Osteocyte (in vitro differentiated cells): ENCODE measurements at places on chromosomes 4 and X. TPM values are rescaled to one million over a fixed set of nuclear protein-coding genes. Genes with fewer than 3 reads are reported as not detected.
A peak's percentile ranks its signal among the peaks of the same experiment; 100 is the strongest.

GRCh38 chrX:68762766-68763165, 66.1 kb upstream of the EFNB1 start:
- no peaks in the 10 kb centered on the region for H3K36me3 ChIP-seq
- DNase-seq = no peak
- no peaks in the 10 kb centered on the region for H3K4me1 ChIP-seq
- peaks cover 5% of the 10 kb centered on the region for H3K27me3 ChIP-seq
- no peak overlapping the region for H3K27ac ChIP-seq

Gene MAP7D2
- 0.10 and 0.11 TPM in 2 replicates for total RNA-seq

DNA sequence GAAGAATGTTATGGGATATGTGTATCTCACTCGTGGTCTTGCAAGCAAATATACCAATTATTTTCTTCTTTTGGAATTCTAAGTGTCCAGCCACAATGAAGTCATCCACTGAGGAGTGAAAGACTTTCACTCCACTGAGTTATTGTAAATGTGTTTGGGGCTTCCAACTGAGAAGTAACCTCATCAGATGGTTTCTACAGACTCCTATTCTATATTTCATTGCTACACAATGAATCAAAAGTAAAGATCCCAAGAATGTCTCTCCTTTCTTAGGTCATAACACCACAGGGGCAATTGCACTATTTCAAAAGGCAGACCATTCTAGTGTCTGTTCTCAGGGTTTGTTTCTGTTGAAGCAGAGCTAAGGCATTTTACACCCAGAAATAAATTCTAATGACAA, 12.3 kb upstream of the VCX2 start:
- DNase-seq = no peak
- no peak overlapping the region for H3K27ac ChIP-seq
- no peaks in the 10 kb centered on the region for H3K4me1 ChIP-seq
- H3K27me3 ChIP-seq = no peaks in the 10 kb centered on the region

GRCh38 chr4:25013756-25014661, 16.7 kb downstream of the LGI2 start:
- peaks cover 22% of the 10 kb centered on the region for H3K27me3 ChIP-seq
- H3K4me1 ChIP-seq = no peaks in the 10 kb centered on the region
- DNase-seq = peak; percentile 0
- H3K4me3 ChIP-seq = no peak overlapping the region
- no peaks in the 10 kb centered on the region for H3K36me3 ChIP-seq

GRCh38 chr4:120557372-120557771, 365.2 kb downstream of the PRDM5 start:
- DNase-seq = no peak
- H3K27ac ChIP-seq = no peak overlapping the region
- no peak overlapping the region for H3K4me3 ChIP-seq
- peaks cover 8% of the 10 kb centered on the region for H3K4me1 ChIP-seq
- H3K27me3 ChIP-seq = no peaks in the 10 kb centered on the region

Gene UPF3B
- total RNA-seq = 8.3 and 12.4 TPM in 2 replicates

Gene UCP1
- total RNA-seq = not detected in 2 replicates
